Fibroblast of gingiva (primary cell): ENCODE measurements at places on chromosomes 5 and 9.

DNA sequence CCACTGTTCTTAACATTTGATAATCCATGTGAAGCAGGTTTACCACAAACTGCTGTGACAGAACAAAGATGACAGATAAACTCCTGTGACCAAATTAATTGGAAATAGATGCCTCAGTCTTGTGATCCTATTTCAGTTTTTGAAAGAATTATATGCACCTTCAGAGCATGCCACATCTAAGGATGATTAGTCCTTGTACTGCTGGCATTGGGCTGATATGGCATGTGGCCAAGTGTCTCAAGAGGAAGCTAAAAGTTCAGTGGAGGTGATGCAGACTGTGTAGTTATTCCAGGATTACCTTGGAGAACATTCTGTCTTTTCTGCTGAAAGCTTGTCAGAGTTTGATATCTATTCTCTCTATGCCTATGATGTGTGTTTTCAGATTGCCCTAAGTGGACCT lies 314.4 kb upstream of the EFNA5 start:
- no peak for DNase-seq

GRCh38 chr5:53882006-53882675 lies 321.7 kb downstream of the NDUFS4 start:
- DNase-seq, result no peak

DNA sequence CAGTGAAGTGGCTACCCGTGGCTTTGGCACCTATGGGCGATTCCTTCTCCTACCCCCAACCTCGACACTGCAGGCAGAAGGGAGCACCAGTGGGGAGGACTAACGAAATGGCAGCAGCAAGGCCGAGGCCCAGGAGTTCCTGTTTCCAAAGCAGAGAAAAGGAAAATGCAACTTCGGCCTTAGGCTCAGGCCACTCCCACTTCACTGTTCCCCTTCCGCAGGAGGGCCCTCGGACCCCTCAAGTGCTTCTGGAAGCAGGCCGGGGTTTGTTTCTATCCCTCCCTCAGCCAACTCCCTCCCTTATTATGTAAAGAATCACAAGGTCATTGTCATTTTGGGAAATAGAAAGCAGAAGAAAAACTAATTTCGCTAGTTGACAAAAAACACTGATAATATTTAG lies 36.4 kb upstream of the NKX2-5 start:
- no peak for DNase-seq

DNA sequence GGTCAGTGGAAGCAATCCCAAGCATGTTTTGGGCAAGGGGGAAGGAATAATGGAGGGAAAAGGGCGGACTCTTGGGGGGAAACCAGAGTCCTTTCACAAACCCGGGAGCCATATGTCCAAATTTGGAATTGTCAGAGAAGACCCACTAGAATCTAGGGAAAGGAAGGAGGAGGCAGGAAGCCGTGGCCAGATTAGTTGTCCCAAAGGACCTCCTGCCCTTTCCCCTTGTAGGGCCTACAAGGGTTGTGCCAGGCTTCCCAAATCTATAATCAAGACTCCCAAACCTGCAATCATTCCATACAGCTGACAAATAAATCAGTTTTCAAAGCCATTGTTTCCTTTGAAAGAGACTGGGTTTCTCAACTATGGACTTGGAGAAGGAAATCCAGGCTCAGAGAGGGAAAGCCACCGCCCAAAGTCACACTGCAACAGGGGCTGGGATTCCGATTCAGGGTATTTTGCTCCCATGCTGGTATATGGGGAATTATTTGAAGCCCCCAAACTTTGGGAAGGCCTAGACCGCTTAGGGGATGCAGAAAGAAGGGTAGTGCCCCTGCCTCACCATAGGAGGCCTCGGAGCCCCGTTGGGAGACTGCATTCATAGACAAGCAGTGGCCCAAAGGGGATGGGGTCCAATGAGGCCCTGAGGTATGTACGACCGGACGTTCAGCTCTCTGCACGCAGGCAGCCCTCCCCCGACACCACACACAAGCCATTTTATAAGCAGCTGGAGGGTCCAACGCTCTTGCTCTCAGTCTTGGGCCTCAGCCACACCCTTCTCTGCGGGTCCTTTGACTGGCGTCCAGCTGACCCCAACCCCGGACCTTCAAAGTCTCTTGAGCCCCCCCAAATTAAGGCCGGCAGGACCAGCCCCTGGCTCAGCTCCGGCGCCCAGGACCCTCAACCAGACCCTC lies 815 bp downstream of the ANXA6 start:
- DNase-seq, result peak; percentile 58

DNA sequence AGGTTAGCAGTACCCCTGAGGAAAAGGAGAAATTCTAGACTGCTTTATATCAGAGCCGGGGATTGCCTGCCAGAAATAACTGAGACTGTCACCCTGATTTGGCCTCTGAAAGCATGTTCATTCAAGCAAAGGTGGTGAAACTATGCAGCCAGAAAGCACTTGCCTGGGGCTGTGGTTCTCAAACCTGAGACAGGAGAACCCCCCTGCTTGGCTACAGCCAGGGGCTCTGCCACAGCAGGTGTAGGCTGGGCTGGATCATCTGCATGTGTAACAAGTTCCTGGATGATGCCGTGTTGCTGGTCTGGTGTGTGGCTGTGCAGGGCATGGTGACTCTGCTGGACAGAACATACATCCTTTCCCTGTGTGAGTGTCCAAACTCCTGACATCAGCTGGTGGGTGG lies 157.8 kb downstream of the NXNL2 start:
- DNase-seq, result no peak

DNA sequence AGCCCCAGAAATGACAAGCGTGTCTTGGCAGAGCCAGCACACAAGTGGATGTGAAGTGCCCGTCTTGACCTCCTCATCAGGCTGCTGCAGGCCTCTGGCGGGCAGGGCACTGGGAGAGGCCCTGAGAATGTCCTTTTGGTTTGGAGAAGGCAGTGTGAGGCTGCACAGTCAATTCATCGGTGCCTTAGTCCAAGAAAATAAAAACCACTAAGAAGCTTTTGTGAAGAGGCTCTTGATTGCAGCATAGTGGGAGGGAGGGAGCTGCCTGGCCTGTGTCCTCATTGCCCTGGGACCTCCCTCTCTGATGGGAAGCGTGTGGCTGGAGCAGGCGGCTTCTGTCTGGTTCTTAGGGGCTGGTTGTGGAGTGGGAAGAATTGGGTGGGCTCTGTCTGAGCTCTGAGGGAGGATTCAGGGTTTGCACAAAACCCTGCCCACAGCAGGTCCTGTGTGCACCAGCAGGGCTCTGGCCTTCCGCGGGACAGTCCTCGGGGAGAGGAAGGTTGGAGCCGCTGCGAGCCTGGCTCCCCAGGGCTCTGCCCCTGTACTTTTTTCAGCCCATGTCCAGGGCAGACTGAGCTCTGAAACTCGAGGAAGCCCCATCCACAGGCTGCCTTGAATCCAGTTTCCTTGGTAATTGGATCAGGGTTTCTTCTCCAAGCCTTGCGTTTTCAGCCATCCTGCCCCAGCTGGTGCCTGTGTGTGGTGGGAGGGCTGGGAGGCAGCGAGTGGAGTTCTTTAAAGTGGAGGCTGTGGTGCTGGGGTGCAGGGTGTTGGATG lies 1.1 kb downstream of the HRCT1 start:
- DNase-seq, result peak; percentile 95

GRCh38 chr5:54883374-54884194 lies 101.8 kb downstream of the ESM1 start:
- DNase-seq, result peak; percentile 6

DNA sequence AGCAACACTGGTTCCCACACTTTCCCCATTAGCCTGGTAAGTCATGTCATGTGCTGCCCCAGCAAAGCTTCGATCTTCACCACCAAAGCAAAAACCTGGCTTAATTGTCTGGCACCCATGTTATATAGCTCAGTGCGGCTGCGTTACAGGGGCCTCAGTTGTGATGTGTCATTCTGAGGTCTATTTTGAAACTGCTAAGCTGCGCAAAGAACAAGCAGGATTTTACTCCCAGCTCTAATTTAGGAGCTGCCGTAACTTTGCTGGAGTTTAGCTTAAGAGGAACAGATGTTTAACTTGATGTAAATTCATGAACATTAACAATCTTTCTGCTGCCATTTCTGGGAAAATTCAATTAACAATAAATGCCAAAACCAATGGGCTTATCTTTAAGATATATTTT lies 274.1 kb downstream of the HSPA4 start:
- DNase-seq, result no peak

DNA sequence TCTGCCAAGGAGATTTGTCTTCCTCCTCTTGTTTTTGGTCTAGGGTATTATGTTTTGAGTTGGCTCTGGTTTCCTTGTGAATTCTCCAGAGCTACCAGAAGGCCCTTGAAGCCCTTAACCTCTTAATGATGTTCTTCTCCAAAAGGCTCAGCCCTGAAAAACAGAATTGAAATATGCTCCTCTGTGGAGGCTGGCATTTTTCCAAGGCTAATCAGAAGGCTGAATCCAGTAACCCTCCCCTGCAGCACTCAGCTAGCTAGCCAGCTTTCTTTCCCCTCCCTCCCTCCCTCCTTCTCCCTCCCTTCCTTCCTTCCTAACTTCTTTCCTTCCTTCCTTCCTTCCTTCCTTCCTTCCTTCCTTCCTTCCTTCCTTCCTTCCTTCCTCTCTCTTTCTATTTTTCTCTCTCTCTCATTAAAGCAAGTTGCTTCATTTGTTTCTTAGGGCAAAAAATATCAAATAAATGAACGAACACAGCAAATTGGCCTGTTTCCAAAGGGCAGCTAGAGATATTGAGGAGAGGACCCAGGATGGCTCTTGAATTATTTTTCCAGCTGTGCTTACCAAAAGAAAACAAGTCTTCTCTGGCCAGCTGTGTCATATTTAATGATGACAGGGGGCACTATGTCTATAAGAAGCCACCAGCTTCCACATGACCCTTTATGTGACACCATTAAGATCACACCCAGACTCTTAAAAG lies 38.7 kb downstream of the JAKMIP2 start:
- DNase-seq, result no peak

DNA sequence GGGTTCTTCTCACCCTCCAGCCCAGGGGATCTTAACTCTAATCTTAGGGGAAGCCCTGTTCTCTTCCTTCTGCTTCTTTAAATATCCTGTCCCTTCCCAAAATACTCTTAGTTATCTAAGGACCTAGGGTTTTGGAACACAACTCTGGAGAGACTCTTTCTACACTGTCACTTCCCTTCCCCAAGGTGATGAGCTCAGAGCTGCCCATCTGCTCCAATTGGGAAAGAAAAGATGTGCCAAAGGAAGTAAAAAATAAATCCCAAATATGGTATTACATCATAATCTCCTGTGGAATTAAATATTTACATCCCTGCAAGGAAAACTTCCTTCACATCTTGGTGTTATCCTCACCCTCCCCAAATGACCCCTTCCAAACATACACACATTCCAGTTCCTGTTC lies 291.2 kb downstream of the EPB41L4A start:
- no peak for DNase-seq

DNA sequence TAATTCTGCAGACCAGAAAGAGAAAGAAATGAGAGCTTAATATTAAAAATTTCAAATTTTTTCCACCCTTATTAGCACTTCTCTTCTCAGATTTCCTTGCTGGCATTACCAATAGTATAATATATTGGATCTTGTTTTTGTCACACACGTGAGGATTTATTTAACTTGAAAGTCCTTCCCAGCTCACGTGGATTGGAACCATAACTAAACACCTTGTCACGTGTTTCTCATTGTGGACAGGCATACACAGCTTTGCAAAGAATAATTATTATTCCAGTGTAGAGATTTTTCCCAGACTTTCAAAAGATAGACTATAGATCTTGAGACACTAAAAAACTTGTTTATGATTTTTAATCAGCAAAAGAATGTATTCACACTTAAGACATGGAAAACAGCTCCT lies 123.8 kb upstream of the LPAR1 start:
- no peak for DNase-seq

- no peak for DNase-seq
Observed at GRCh38 chr9:105818903-105819302, 124.6 kb downstream of the TMEM38B start.

GRCh38 chr5:55159763-55160492 lies at the start of gene GPX8:
Gene GPX8, plus strand, starts transcription at chr5:55160171. Its CDS starts 22 bp downstream, at chr5:55160193.
- peak; percentile 82 for DNase-seq
